ENCODE measurements at places on chromosomes 5 and 9.

DNA sequence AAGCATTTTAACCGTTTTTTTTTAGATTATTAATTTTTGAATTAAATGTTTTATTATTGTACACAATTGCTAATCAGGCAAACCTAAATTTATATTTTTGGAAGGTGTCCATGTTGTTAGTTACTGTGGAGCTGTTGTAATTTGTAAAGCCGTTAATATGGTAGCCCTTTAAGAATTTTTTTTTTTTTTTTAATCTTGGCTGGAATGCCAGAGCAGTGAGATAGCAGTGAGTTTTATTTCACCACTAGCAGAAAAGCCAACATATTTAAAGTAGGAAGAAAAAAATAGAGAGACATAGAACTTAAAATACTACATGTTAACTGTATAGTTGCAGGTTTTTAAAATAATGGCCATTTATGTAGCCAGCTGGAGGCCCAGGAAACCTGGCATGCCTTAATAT, 35.3 kb upstream of the RNF20 start:
- DNase-seq: no peak

GRCh38 chr5:154206311-154206710, 15.8 kb downstream of the GALNT10 start:
- no peak for DNase-seq

- no peak for DNase-seq
These were observed 146.5 kb downstream of the PPP2R2B start for GRCh38 chr5:146731909-146732659.

GRCh38 chr5:157544623-157544989, 31.0 kb downstream of the ADAM19 start:
- DNase-seq: no peak

DNA sequence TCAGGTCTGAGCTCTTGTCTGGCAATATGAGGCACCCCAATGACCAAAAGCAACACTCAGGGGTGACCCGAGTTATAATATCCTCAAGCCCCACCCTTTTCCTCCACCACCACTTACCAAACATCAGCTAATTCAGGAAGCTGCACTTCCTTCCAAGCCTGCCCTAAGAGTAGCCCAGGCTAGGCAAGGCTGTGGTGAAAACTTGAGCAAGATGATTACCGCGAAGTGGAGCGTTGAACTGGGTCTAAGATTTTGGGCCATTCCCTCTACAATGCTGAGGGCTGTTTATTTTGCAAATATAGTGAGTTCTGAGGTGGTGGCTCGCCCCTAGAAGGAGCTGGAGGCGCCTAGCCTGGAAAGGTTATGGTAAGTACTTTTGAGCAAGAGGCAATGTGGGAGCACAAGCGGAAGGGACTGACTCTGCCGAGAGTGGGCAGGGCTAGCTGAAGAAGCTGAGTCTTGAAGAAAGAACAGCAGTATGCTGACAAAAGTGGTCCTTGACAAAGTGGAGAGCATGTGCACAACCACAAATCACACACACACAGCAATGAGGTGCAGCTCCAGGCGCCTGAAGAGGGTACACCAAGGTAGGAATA, at the start of gene HK3:
Gene HK3, minus strand, starts transcription at position 51 of the 596 bp plus-strand sequence. CDS start 3,187 bp downstream, outside the sequence.
- DNase-seq: no peak

DNA sequence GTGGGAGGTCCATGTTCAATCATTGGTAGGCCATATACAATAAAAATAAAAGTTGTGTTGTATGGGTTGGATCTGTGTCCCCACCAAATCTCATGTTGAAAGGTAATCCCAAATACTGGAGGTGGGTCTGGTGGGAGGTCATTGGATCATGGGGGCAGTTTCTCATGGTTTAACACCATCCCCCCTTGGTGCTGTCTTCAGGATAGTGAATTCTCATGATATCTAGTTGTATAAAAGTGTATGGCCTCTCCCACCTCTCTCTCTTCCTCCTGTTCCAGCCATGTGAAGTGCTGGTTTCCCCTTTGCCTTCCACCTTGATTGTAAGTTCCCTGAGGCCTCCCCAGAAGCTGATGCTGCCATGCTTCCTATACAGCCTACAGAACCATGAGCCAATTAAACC, 15.1 kb downstream of the SPATA9 start:
- no peak for DNase-seq

GRCh38 chr5:158313733-158314464, 455.0 kb upstream of the CLINT1 start:
- no peak for DNase-seq

- DNase-seq: no peak
These were observed 26.3 kb downstream of the GOLGA2 start for GRCh38 chr9:128249558-128249907.

All from NCI-H2029 (cell line).